ENCODE measurements at places on chromosomes 7 and 10. TPM values are rescaled to one million over a fixed set of nuclear protein-coding genes. Genes with fewer than 3 reads are reported as not detected.

- DNase-seq, result peak; percentile 83
- no peak overlapping the region for H3K4me3 ChIP-seq
- H3K27me3 ChIP-seq, result peaks cover 9% of the 10 kb centered on the region
- H3K4me1 ChIP-seq, result no peaks in the 10 kb centered on the region
- no peaks in the 10 kb centered on the region for H3K36me3 ChIP-seq
Measured at GRCh38 chr10:13371897-13372470, 23.9 kb upstream of the SEPHS1 start.

GRCh38 chr7:121313793-121314676 is 14.8 kb upstream of the WNT16 start:
- no peak overlapping the region for H3K4me3 ChIP-seq
- no peaks in the 10 kb centered on the region for H3K4me1 ChIP-seq
- no peaks in the 10 kb centered on the region for H3K27me3 ChIP-seq
- no peak for DNase-seq
- no peak overlapping the region for H3K27ac ChIP-seq

Gene OR6B1
- not detected for total RNA-seq

GRCh38 chr10:110011681-110012080 is 3.9 kb downstream of the ADD3 start:
- H3K36me3 ChIP-seq, result no peaks in the 10 kb centered on the region
- no peak overlapping the region for H3K27ac ChIP-seq
- H3K27me3 ChIP-seq, result no peaks in the 10 kb centered on the region
- no peak overlapping the region for H3K4me3 ChIP-seq
- peaks cover 14% of the 10 kb centered on the region for H3K4me1 ChIP-seq

DNA sequence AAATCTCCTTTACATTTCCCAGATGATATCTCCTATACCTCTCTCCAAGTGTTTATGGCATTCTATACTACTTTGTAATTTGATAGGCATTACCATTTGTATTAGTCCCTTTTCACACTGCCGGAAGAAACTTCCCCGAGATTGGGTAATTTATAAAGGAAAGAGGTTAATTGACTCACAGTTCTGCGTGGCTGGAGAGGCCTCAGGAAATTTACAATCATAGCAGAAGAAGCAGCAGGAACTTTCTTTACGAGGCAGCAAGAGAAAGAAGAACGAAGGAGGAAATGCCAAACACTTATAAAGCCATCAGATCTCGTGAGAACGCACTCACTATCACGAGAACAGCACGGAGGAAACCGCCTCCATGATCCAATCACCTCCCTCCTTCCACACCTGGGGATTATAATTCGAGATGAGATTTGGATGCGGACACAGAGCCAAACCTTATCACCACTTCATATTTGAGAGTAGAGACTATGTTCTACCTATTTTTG is 1194.6 kb downstream of the SORCS1 start:
- H3K27ac ChIP-seq, result no peak overlapping the region
- no peak overlapping the region for H3K4me3 ChIP-seq
- no peaks in the 10 kb centered on the region for H3K27me3 ChIP-seq

- H3K4me3 ChIP-seq, result no peak overlapping the region
- H3K27me3 ChIP-seq, result no peaks in the 10 kb centered on the region
- H3K4me1 ChIP-seq, result no peaks in the 10 kb centered on the region
- H3K27ac ChIP-seq, result no peak overlapping the region
- DNase-seq, result no peak
Measured at GRCh38 chr7:118793582-118793981, 569.1 kb downstream of the ANKRD7 start.

DNA sequence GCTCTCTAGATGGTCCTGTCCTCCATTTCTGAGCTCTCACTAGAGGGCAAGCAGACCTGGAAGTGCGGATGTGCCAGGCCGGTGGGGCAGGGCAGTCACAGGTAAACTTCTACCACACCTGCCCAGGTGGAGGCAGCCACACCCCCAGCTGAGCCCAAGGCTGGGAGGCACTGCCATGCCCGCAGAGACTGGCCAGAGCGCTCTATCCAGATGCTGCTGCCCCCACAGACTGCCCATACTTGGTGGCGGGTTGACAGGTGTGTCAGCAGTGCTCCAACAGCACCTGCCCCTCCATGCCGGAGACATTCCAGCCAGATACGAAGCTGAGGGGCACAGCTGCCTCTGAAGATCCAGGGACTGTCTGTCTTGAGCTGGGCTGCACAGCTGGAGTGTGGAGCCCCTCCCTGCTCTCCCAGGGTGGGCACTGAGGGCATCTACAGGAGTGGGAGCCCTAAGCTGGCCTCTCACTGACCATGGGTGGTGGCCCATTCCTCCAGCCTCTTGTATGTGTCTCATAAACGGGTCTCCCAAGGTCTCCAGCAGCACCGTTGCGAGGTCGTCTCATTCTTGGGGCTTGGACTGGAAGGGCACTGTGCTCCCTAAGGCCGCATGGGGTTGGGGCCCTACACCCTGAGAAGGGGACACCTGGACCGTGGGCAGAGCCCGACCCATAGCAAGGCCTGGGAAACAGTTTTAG is 38.2 kb upstream of the PPIF start:
- no peak overlapping the region for H3K4me3 ChIP-seq
- no peaks in the 10 kb centered on the region for H3K4me1 ChIP-seq
- no peaks in the 10 kb centered on the region for H3K27me3 ChIP-seq
- DNase-seq, result no peak

Gene PEX1
- total RNA-seq, result 11.7 TPM

Gene NYAP1
- 2.0 TPM for total RNA-seq

Gene PNLIPRP2
- not detected for total RNA-seq

DNA sequence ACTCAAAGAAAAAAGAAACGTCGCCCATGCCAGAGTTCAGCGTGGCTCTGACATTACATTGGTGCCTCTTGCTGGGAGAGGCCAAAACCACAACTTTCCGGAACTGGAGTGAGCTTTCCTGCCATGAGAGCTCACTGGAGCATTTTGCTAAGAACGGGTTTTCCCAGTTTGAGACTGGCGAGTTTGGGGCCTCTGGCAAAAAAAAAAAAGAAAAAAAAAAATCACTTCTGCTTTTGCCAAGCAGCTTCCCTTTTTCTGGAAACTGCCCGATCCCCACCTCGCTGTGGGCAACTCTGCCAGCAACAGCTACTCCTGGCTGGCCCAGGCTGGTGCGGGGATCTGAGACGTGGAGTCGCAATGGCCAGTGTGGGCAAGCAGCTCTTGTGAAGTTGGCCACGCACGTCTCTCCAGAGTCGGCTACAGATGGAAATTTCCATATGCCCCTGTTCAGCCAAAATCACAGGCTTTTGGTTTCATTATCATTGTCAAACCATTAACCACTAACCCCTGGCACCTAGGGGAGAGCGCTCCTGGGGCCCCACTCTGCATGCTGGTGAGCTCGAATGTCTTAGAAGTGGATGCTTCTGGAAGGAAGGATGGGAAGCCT is 25.7 kb downstream of the PRKAG2 start:
- H3K4me3 ChIP-seq, result no peak overlapping the region
- DNase-seq, result no peak
- no peaks in the 10 kb centered on the region for H3K27me3 ChIP-seq
- no peaks in the 10 kb centered on the region for H3K36me3 ChIP-seq

DNA sequence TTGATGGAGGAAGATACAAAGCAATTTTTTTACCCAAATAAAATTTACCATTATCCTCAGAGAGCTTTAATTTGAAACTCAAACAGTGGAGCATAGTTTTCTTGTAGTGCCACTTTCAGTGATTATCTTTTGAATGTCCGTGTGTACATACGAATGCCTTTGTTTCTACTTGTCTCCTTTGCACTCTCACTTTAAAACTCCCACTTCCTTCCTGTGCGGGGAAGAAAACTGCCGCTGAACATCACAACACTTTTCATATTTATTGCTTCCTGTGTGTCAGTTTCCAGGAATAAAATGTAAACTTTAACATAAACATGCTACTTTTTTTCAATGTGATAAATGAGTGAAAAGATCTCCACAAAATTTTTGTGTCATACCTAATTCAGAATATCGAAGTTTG is 102.4 kb downstream of the SEMA3A start:
- H3K4me3 ChIP-seq, result no peak overlapping the region
- peak overlapping the region; percentile 18 for H3K27ac ChIP-seq
- DNase-seq, result peak; percentile 56
- no peaks in the 10 kb centered on the region for H3K36me3 ChIP-seq
- H3K4me1 ChIP-seq, result peaks cover 14% of the 10 kb centered on the region
- H3K27me3 ChIP-seq, result no peaks in the 10 kb centered on the region

GRCh38 chr10:15387021-15387420 is 15.9 kb upstream of the FAM171A1 start:
- no peaks in the 10 kb centered on the region for H3K27me3 ChIP-seq
- H3K36me3 ChIP-seq, result no peaks in the 10 kb centered on the region
- peaks cover 20% of the 10 kb centered on the region for H3K4me1 ChIP-seq

DNA sequence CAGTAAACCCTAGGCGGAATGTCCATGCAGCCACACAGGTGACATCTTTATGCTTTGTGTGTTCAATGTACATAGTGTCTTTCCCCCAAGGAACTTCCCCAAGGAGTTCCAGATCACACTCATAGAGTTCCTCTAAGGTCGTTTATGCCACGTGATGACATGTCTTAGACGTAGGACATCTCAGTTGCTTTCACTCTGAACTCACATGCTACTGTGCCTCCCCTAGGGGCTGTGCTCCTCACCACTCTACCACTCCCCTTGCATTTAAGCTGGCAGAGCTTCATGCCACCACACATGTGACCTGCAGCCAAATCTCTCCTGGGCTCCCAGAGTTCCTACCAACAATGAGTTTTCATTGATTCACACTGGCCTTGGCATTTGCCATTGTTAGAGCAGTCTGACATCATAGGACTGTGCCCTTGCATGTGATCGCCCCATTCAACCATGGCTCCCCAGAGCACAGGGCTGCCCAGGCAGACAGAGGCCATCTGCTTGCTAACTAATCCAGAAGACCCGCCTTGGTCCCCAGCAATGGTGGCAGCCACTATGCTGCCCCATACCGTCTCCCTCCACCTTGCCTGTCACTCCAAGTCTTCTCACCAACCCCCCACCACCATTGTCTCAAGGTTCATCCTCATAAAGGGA is 95.3 kb upstream of the MACROH2A2 start:
- H3K36me3 ChIP-seq, result no peaks in the 10 kb centered on the region
- H3K4me1 ChIP-seq, result no peaks in the 10 kb centered on the region
- no peaks in the 10 kb centered on the region for H3K27me3 ChIP-seq

DNA sequence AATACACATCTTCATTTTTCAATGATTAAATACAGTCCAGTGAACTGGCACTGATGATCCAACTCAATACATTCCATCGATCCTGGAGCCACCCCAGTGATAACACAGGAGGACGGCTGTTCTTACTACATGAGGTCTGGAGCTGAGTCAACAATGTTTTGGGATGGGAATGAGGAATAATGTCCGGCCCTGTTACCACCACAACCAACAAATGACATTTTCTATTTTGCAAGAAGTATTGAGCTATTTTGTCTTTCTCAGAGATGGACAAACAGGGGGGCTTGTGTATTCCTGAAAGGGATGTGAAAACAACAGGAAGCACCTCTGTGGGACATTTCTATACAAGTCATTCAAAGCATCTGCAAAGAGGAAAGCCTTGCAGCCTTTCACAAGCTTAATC is 249.2 kb downstream of the PARD3 start:
- no peak overlapping the region for H3K4me3 ChIP-seq
- H3K27ac ChIP-seq, result no peak overlapping the region
- no peaks in the 10 kb centered on the region for H3K36me3 ChIP-seq
- H3K27me3 ChIP-seq, result no peaks in the 10 kb centered on the region

DNA sequence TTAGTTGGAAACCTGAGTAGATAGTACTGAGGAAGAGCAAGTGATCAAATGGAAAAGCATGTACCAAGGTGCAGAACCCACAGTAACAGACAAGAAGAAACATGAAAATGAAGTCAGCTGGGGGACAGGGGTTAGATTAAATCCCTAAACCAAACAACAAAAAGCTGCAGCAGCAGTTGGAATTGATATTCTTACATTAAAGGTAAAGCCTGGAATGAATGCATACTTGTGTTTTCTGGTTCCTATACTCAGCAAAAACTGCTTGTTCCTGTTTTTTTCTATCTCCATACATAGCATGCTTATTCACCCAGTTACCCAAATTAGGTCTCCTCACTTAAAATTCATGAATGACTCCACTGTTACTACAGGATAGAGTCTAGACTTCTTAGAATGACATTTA is 92.4 kb downstream of the TPST1 start:
- H3K27ac ChIP-seq, result no peak overlapping the region
- DNase-seq, result no peak
- H3K36me3 ChIP-seq, result no peaks in the 10 kb centered on the region
- H3K4me1 ChIP-seq, result no peaks in the 10 kb centered on the region
- no peak overlapping the region for H3K4me3 ChIP-seq

- H3K36me3 ChIP-seq, result no peaks in the 10 kb centered on the region
- peak; percentile 76 for DNase-seq
- H3K4me1 ChIP-seq, result peaks cover 7% of the 10 kb centered on the region
- no peak overlapping the region for H3K4me3 ChIP-seq
- no peaks in the 10 kb centered on the region for H3K27me3 ChIP-seq
Measured at GRCh38 chr10:114271779-114272167, 32.7 kb downstream of the VWA2 start.

Gene CAV1
- 1,483 TPM for total RNA-seq

Gene OR6V1
- not detected for total RNA-seq

GRCh38 chr7:46028246-46028645 is 107.2 kb upstream of the IGFBP3 start:
- H3K27me3 ChIP-seq, result peaks cover 3% of the 10 kb centered on the region
- no peak for DNase-seq
- no peak overlapping the region for H3K4me3 ChIP-seq
- H3K36me3 ChIP-seq, result no peaks in the 10 kb centered on the region

- no peaks in the 10 kb centered on the region for H3K36me3 ChIP-seq
- H3K4me1 ChIP-seq, result no peaks in the 10 kb centered on the region
- no peak overlapping the region for H3K4me3 ChIP-seq
- no peak overlapping the region for H3K27ac ChIP-seq
- no peaks in the 10 kb centered on the region for H3K27me3 ChIP-seq
Measured at GRCh38 chr10:24393201-24393600, 184.3 kb downstream of the KIAA1217 start.

GRCh38 chr10:105247831-105248499 is 606.9 kb downstream of the SORCS3 start:
- H3K36me3 ChIP-seq, result no peaks in the 10 kb centered on the region
- no peaks in the 10 kb centered on the region for H3K27me3 ChIP-seq
- H3K4me1 ChIP-seq, result no peaks in the 10 kb centered on the region
- H3K27ac ChIP-seq, result no peak overlapping the region

Gene MSRB2
- total RNA-seq, result 16.2 TPM

Gene MYOZ1
- total RNA-seq, result not detected

DNA sequence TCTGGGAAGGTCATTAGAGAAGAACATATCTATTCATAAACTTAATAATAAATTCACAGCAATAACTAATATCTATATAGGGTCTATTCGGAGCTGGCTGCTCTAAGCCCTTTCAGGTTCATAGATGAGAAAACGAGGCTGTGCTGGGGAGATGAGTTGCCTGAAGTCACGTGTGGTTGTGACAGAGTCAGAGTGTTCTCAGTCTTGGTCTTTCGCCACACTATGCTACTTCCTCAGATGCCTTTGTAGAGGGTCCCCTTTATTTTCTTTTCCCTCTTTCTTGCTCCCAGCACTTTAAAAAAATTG is 43.7 kb upstream of the FAM180A start:
- no peak for DNase-seq
- no peaks in the 10 kb centered on the region for H3K36me3 ChIP-seq
- no peak overlapping the region for H3K4me3 ChIP-seq
- H3K27me3 ChIP-seq, result no peaks in the 10 kb centered on the region

- H3K4me3 ChIP-seq, result no peak overlapping the region
- no peak for DNase-seq
- H3K36me3 ChIP-seq, result no peaks in the 10 kb centered on the region
- H3K4me1 ChIP-seq, result peaks cover 3% of the 10 kb centered on the region
Measured at GRCh38 chr7:29805886-29806207, 461 bp upstream of the WIPF3 start.
